ENCODE measurements at places on chromosomes 7 and 10. TPM values are rescaled to one million over a fixed set of nuclear protein-coding genes. Genes with fewer than 3 reads are reported as not detected.

Gene COL28A1
- 0.38 TPM for total RNA-seq

Gene CPA1
- not detected for total RNA-seq

Gene TCF7L2
- 8.9 TPM for total RNA-seq

Gene CCZ1B
- total RNA-seq = 25.2 TPM

Gene PITX3
- 1.8 TPM for total RNA-seq

Gene RBP4
- 0.49 TPM for total RNA-seq

Gene PFKP
- total RNA-seq = 276 TPM

Gene ARHGEF35
- 1.5 TPM for total RNA-seq

Gene CFTR
- total RNA-seq = 1.3 TPM

Gene KNDC1
- total RNA-seq = 0.16 TPM

Gene AKR1C3
- total RNA-seq = 21.0 TPM

Gene DDC
- total RNA-seq = not detected

Gene NPY4R2
- 2.0 TPM for total RNA-seq

Gene MBLAC1
- total RNA-seq = 2.2 TPM

Gene SNCG
- total RNA-seq = 8.6 TPM

Gene LRRN3
- 1.9 TPM for total RNA-seq

Gene SPOCK2
- 17.8 TPM for total RNA-seq

Gene CALML3
- not detected for total RNA-seq

Gene PVRIG
- not detected for total RNA-seq

Gene SMARCD3
- 51.8 TPM for total RNA-seq

Gene LRRC27
- total RNA-seq = 7.1 TPM

Gene ABCB4
- 2.9 TPM for total RNA-seq

Gene MRLN
- total RNA-seq = not detected

Gene HMX2
- not detected for total RNA-seq

Gene ING3
- 7.4 TPM for total RNA-seq

Gene IDE
- 21.5 TPM for total RNA-seq

Gene SFXN4
- 80.3 TPM for total RNA-seq

Gene PRLHR
- total RNA-seq = not detected

Gene GPRIN2
- total RNA-seq = 13.3 TPM

Gene STEAP4
- total RNA-seq = not detected

Gene CYP3A4
- not detected for total RNA-seq
